ENCODE measurements at places on chromosomes 2 and 18.

DNA sequence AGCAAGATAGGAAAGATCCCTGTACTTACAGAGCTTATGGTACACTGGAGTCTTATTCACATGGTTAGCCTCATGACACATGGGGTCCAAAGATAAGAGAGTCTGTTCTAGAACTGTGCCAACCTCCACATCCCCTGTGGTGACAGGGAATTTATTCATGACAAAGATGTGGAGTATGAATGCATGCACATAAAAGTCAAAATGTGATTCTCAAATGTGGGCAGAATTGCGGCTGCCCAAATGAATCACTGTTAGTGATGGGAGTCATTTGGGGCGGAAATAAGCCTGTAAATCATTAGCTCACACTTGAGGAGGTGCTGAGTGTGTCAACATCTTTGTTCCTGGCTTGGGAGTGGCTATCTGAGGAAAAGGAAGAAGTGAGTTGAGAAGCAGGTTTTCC is 560.6 kb downstream of the SLC4A3 start:
- no peak for DNase-seq

GRCh38 chr2:118723394-118723793 is 124.1 kb downstream of the EN1 start:
- no peak for DNase-seq

GRCh38 chr2:83640506-83640905 is 818.6 kb downstream of the SUCLG1 start:
- no peak for DNase-seq

GRCh38 chr2:1569879-1570450 is 156.7 kb downstream of the TPO start:
- DNase-seq = no peak

GRCh38 chr2:24239553-24239952 is 64.7 kb downstream of the FAM228A start:
- DNase-seq = no peak

All from CD4-positive, alpha-beta T cell treated with Interleukin-21 for 1 hour (primary cell).